RPMI7951 (cell line): ENCODE measurements at places on chromosomes 6 and 20.

DNA sequence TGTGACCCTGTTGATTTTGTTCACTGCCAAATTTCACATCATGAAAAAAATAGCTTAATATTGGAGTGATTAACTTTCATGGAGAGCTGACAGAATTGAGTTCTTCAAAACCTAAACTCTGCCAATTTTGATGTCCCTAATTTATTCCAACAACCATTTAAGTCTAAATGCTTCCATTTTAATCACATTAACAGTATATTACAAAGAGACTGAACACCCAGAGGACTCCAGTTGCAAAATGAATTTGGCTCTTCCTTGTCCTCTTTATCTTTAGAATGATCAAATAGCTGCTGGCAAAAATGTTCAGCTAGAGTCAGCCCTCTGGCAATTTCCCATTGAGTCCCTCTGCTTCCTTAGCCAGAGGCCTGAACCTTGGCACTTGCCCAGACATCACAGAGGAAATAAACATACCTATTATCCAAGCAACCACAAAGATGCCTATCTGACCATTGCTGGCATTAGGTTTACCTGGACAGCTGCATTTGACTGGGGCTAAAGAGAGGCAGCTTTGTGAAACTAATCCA is 299.0 kb upstream of the STXBP5 start:
- peak; percentile 89 for DNase-seq

DNA sequence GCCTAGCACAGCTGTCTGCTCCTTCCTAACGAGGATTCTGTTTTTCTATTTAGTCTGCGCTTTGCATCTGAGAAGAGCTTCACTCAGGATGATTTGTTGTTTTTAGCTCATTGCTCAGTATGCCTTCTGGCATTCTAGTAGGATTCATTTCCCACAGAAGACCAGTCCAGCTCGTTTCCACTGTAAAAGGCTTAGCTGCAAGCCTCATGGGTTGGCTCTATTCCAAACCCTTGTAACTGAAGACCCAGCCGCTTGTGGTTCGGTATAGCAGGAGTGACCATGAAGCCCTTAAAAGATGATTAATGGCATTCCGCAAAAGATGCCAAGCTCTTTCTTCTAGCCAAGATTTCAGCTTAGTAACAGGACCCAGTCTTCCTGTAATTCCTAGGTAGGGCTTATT is 7.2 kb downstream of the ADGRF1 start:
- peak; percentile 100 for DNase-seq

DNA sequence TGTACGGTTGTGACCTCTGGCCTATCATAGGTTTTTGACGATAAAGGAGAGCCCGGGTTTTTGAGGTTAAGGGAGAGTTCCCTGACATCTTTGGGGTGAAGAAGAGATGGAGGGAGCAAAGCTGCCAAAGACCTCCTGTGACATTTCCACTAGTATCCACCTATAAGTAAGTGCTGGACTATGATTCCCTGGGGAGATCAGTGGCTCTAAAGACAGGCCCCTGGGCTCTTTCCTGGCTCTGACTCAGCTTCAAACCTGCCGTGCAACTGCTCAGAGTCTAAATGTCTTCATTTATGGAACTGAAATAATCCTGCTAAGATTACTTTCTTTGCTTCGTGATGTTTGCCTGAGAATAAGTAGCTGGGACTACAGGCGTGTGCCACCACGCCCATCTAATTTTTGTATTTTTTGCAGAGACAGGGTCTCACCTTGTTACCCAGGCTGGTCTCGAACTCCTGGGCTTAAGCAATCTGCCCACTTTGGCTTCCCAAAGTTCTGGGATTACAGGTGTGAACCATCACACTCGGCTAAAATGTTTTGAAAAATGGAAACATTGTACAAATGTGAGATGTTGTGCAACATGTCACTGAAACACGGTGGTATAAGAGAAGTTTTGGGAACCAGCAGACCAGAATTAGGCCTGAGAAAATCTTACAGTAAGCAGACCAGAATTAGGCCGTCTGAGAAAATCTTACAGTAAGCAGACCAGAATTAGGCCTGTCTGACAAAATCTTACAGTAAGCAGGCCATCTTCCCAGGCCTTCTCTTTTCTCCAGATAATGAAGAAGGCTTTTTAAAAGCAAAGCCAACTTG is 1.1 kb upstream of the PAQR8 start:
- DNase-seq: peak; percentile 9

DNA sequence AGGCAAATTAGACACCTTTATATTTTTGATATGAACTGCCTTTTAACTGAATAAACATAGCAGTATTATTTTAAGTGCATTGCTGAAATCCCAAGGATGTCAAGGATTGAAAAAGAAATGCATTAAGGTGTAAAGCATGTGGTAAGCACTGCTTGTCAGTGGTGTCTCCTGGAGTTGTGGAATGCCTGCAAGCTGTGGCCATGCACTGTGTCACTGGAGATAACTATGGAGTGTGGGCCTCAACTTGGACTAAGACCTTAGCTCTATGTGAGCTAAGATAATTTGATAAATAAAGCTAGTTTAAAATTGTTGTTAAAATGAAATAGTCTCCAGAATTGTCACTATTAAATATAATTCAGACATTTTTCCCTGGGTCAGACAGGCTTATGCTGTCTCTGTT is 156.6 kb upstream of the OPRM1 start:
- no peak for DNase-seq

- DNase-seq: no peak
Measured at GRCh38 chr20:14741616-14742015, 404.2 kb upstream of the FLRT3 start.

DNA sequence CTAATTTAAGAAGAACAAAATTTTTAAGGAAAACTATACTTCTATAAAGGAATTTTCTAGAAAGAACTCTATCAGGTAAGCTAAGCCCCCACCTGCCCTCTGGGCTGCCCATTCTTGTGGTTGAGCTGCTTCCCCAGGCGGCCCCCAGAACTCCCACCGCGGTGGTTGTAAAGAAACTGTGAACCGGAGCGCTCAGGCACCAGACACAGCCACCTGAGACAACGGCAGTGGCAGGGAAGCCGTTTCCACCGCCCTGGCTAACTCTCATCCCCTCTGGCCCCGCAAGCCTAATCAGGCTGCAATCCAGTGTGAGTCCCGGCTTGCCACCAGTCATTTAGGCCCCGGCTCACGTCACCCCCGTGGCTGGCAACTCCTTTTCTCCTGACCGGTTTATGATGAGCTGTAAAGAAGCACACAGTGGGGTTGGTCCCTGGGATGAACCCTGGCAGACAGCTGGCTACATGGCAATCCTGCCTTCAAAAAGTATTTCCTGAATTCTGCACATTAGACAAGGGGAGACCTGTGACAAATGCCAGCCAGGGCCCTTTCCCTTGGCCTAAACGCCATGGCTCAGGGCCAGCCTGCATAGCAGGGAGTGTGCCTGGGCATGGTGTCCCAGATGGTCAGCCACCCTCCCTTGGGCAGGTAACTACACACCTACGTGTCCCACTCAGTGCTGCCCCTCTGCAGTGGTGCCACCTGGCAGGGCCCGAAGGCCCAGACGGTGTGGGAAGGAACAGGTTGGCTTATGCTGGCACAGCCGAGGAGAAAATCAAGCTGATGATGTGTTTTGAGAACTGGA is 63.8 kb upstream of the GPR31 start:
- no peak for DNase-seq

GRCh38 chr20:43472671-43473380 is 15.1 kb downstream of the SRSF6 start:
- DNase-seq: no peak

GRCh38 chr6:154835307-154835706 is 102.1 kb downstream of the SCAF8 start:
- no peak for DNase-seq

GRCh38 chr20:44914924-44915323 is 5.1 kb downstream of the PABPC1L start:
- no peak for DNase-seq

- no peak for DNase-seq
Measured at GRCh38 chr6:47116606-47117005, 74.5 kb upstream of the ADGRF1 start.
